ENCODE measurements at places on chromosomes 5 and 9.

DNA sequence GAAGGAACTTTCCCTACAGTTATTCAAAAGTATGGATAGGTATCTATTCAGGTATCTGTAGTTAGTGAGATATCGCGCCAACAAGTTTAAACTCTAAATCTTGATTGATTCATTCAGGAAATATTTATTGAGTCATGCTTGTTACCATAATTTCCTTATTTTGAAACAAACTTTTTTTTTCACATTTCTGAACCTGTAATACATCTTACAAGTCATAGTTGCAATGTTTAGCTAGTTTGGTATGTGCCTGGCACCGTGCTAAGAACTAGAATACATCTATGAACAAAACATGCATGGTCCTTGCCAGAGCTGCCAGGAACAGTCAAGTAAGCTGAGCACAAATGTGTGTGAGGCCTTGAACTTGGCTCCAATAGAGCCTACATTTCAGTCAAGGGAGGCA lies 226.4 kb downstream of the PCSK5 start:
- DNase-seq, result no peak

GRCh38 chr5:151338734-151339133 lies 8.6 kb downstream of the SLC36A2 start:
- no peak for DNase-seq

DNA sequence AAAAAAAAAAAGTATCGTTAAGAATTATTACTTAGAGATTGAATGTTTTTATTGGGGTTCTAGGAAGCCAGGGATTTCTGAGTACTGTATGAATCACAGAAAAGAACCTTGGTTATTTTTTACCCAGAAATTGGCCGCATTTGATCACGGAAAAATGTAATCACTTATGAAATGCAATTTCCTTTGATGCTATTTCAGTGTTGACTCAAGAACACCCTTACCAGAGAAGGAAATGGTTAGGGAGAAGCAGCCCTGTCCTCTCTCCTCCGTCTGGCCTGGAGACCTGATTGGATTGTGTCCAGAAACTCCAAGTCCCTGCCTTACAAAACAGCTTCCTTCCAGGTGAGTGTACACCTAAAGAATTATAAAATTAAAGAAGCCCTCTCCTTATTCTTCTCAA lies 116.7 kb downstream of the MED10 start:
- DNase-seq, result no peak

DNA sequence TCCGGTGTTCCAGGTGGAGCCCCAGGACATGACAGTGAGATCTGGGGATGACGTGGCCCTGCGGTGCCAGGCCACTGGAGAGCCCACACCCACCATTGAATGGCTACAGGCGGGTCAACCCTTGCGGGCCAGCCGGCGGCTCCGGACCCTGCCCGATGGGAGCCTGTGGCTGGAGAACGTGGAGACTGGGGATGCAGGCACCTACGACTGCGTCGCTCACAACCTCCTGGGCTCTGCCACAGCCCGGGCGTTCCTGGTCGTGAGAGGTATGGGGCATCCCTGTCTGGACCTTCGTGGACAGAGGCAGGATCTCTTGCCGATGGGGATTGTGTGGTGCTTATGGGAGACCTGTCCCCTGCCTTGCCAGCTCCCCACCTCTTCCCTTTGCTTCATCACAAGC lies 26.0 kb upstream of the ASS1 start:
- no peak for DNase-seq

DNA sequence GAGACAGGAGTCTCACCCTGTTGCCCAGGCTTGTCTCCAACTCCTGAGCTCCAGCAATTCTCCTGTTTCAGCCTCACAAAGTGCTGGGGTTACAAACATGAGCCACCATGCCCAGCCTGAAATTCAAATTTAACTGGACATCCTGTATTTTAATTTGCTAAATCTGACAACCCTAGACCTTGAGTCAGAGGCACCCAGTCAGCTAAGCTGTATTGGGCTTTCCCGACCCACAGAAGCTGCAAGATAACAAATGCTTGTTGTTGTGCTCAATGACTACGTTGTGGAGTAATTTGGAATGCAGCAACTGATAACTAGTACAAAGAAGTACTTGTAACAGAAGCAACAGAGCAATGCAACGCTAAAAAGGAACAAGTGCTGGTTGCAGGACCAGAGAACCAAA lies 533.1 kb downstream of the NTRK2 start:
- no peak for DNase-seq
